Breast epithelium (tissue), 4 donors: ENCODE measurements at places on chromosomes 5 and 9. TPM values are rescaled to one million over a fixed set of nuclear protein-coding genes. Genes with fewer than 3 reads are reported as not detected.

EIF4E1B gene
- 1.6 TPM for total RNA-seq

PCA3 gene
- 0.16 TPM for total RNA-seq

EQTN gene
- total RNA-seq, result 0.73 TPM

- no peak for DNase-seq
These were observed 263.9 kb downstream of the SAXO1 start for GRCh38 chr9:18768951-18769622.

DNA sequence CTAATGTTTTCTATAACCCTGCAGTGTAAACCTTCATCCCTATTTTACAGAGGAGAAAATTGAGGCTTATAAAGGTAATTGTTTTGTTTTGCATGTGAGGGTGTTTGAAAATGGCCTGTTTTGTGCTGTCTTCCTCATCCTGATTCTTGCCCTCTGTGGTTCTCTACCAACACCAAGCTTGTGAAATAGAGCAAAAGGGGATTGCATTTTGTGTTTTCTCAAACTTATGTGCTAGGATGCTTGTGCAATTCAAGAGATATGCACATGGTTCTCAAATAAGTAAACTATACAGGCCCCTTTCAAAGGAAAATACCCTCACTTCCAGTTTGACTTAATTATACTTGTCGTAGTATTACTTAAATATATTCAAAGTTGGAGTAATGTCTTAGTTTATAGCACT is 17.2 kb downstream of the PAM start:
- DNase-seq, result no peak

DNA sequence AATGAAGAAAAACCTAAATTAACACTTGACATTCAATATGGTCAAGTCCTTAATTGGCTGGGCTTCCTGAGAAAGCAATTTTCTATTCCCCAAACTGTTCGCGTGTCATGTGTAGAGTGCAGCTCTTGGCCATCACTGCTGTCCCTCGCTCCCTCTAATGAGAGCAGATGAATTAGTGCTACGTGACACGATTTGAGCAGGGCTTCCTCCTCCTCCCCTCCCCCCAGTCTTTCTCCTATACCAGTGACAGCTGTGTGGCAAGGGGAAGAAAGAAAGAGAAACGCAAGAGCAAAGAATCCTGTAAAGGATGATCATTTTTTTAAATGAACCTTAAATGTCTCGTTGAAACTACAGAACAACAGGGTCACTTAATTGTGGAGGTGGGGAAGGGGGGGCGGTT is 159.6 kb downstream of the BNC2 start:
- no peak for DNase-seq

DNA sequence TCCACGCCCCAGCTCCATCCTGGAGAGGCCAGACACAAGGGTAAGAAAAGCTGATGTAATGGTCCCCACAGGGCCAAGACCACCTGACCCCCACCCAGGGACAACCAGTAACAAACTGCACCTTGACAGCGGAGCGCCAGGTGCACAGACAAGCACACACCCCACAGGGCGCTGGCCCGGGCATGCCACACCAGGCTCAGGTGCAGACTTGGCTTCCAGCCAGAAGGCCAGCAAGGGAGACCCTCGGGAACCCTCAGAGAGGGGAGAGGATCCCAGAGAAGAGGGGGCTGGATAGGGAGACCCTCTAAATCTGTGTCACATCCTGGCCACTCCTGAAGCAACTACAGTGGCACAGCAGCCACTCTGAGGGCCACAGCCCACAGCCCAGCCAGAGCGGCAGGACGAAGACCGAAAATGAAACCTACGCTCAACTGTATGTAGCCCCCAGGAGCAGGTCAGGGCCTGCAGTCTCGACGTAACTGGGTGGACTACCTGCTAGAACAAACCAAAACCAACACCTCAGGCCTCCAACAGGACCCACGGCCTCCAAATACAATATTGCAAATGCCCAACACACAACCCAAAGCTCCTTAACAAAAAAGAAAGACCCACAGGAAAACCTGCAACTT is 18.5 kb downstream of the CAMSAP1 start:
- no peak for DNase-seq

- DNase-seq, result peak; percentile 35
These were observed 1.3 kb upstream of the IL3 start for GRCh38 chr5:132059043-132059695.

DNA sequence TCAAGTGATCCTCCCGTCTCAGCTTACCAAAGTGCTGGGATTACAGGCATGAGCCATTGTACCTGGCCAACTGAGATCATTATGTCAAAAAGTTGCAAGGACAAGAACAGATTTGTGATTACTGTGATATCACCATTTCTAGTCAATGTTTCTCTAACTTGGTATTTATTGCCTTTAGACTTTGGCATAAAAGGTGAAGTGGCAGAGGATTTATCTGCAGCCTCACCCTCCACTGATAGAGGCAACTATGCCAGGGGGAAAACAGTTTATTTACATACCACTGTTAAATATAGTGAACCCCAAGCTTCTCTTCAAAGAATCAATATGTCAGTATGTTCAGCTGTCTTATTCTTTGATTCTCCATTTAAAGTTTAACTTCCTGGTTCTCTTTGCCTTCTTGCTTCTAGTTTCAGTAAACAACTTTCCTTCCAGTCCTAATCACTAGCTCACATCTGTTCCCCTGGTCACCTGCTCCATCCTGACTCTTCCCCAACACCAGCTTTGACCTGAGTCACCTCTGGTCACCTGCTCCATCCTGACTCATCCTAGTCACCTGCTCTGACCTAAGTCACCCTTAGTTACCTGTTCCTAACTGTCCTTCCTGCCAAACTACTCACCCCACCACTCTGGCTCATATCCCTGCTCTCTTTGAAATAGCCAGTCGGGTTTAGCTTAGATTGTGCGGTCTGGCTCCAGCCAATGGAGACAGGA is 29.9 kb downstream of the SEMA6A start:
- no peak for DNase-seq

DNA sequence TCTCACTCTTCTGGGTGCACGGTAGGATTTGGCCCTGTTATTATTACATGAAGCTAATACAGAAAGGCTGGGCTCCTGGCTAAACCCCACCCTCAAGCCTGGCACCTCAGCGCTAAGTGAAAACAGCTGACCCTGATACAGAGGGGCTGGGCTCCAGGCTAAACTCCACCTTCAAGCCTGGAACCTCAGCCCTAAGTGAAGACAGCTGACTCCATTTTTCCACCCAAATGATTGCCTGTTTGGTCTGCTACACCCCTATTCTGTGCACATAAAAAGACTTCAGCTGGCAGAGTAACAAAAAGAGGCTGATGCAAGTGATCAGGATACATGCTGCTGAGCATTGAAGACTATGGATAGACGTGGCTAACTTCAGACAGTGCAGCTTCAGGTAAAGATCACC is 148.4 kb upstream of the CLINT1 start:
- no peak for DNase-seq

DNA sequence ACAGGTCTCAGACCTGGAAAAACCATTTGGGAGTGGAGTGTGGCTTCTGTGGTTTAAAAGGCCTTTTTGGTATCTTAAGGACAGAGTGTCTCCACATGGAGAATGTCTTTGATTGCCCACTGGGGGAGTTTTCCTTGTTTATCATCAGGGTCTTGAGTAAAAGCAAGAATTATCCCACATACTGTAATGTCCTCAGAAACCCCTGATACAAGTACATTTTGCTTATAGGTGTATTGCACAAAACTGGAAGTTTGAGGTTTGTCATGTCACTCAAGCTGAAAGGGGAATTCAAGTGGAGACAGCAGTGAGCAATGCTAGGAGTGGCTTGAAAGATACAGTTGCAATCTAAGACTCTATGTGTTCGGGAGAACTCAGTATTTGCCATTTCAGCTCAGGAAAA is 62.7 kb upstream of the GRAMD2B start:
- DNase-seq, result no peak

- no peak for DNase-seq
These were observed 267.8 kb upstream of the POU5F2 start for GRCh38 chr5:94009161-94009560.
